ENCODE measurements at places on chromosomes 5 and 9.

GRCh38 chr5:136109453-136110135, 23.1 kb upstream of the SMAD5 start:
- DNase-seq = no peak

GRCh38 chr5:37494756-37495155, 115.6 kb downstream of the WDR70 start:
- DNase-seq = no peak

DNA sequence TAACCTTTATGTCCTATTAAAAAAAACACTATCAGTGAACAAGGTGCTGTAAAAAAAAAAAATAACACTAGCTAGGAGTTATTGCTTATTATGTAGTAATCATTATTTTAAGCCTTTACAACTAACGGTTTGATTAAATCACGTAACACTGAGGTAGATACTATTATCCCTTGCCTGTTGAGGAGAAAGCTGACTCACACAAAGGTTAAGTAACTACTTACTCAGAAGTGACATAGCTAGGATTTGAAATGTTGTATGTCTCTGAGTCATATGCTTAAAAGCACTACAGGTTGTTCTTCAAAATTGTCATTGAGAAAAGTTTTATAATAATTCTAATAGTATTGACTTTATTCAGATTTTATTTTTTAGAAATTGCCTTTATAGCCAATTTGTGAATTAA, 8.8 kb downstream of the TENT2 start:
- DNase-seq = no peak

- DNase-seq = no peak
Observed at GRCh38 chr5:344668-345067, 23.2 kb downstream of the AHRR start.

GRCh38 chr5:79573983-79574890, 38.0 kb upstream of the TENT2 start:
- no peak for DNase-seq

GRCh38 chr9:82810915-82811314, 252.0 kb downstream of the RASEF start:
- no peak for DNase-seq

GRCh38 chr5:6730407-6730806, 17.2 kb downstream of the TENT4A start:
- DNase-seq = no peak

GRCh38 chr5:90220554-90220953, 189.0 kb downstream of the CETN3 start:
- DNase-seq = no peak

GRCh38 chr9:72596451-72597180, 75.2 kb downstream of the TMC1 start:
- no peak for DNase-seq

DNA sequence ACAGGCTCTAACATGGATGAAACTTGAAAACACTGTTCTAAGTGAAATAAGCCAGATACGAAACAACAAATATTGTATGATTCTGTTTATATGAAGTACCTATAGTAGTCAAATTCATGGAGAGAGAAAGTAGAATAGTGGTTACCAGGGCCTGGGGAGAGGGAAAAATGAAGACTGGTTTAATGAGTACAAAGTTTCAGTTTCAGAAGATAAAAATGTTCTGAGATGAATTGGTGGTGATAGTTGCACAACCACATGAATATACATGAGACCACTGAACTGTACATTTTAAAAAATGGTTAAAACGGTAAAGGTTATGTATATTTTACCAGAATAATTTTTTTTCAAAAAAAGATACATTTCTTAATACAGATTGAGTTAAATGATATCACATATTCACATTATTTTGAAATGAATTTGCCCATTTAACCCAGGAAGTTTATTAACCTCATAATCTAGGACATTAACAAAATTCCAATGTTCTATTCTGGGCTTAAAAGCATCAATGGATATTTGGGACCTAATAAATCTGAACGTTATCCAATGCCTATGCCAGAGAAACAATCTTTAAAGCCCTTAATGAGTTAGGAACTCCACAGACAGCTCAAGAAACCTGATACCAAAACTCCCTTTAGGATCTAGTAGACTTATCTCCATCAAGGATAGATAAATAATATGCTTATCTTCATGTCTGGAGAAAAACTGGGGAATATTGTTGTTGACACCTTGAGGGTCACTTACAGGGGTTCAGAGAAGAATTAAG, 521.3 kb downstream of the EFNA5 start:
- no peak for DNase-seq

DNA sequence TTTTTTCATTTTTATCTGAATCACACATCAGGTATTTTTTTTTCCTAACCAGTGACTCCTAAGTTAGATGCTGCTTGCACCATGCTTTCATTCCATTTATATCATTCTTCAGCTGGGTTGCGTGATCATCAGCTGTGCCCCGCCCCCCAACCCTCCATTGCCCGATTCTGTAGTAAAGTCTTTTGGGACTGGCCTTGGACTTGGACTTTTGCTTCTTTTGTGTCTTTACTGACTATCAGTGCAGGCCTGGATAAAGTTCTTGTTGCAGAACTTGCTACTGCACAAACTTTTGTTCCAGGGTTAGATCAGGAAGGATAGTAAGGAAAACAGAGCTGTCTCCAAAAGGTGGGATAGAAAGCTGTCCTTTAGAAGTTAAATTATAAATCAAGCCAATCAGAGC, 38.5 kb downstream of the SLC22A5 start:
- DNase-seq = no peak

DNA sequence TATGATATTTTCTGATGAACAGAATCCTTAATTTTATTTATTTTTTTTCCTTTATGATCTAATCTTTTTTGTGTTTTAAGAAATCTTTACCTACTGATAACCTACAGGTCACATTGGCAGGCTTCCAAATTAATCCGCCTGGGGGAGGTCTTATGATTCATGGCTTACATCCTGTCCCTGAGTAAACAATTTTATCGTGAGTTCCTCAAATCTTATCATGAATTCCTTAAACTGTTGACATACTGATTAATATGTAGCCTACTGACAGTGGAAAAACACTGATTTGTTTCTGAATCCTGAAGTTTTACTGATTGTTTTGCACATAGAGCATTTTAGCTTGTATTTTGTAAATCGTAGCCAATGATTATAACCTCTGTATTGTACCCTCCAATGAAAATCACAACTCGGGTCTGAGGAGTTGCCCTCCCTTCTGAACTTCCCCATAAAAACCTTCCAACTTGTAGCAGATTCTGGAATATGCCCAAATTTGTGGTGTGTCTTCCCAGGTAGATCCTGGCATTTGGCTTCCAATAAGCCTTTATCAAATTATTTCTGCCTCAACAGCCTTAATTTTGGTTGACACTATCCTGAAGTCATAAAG, 105.6 kb downstream of the VCAN start:
- no peak for DNase-seq

DNA sequence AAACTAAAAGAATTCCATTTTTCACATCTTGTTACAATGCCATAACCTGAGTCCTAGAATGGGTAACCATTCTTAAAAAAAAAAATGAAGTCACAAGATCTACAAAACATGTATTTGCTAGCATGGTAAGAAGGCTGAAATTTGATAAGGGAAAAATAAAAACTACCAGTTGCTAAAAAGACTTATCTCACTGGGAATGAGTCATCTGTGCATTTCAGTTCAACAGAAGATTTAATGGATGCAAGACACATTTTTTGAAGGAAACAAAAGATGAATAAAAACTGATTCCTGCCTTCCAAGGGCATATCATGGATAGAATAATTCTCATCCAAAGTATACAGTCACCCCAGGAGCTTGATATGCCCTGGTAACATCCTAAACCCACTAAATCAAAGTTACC, 47.2 kb downstream of the SGTB start:
- DNase-seq = no peak

GRCh38 chr5:110062246-110062645, 372.5 kb downstream of the MAN2A1 start:
- no peak for DNase-seq

DNA sequence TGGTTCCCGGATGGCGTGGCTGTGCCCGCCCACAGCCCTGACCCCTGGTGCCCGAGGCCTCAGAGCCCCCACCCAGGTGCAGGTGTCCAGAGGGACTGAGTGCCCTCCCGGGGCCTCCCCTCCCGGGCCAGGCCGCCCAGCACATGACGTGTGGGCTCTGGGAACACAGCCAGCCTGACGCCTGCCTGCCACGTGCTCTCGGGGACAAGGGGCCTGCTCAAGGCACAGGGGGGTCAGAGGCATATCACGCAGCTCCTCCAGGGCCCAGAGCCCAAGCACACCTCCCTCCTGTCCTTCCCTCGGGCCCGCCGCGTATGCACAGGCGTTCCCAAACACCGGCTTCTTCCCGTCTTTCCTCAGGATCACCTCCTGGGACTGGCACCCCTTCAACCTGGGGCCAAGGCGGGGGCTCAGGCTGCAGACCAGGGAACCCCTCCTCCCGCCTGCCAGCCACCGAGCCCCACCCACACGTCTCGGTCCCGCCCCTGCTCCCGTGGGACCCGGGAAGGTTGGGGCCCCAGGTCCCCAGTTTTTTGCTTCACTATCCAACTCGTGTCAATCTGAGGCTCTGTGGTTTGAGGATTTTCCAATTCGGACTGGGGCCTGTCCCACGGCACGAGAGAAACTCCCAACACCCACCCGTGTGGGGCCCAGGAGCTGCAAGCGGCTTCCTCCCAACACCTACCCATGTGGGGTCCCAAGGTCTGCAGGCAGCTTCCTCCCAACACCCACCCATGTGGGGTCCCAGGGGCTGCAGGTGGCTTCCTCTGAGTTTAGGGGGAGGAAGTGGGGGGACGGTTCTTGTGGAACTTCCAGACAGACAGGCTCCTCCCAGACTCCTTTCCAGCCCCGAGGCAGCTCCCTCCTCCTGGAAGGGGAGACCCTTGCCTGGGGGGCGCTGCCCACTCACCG, 1.5 kb downstream of the LCN10 start:
- no peak for DNase-seq

- DNase-seq = no peak
Observed at GRCh38 chr9:127950513-127951289, 13.0 kb upstream of the DPM2 start.

GRCh38 chr5:112440031-112440430, 21.0 kb upstream of the EPB41L4A start:
- no peak for DNase-seq

DNA sequence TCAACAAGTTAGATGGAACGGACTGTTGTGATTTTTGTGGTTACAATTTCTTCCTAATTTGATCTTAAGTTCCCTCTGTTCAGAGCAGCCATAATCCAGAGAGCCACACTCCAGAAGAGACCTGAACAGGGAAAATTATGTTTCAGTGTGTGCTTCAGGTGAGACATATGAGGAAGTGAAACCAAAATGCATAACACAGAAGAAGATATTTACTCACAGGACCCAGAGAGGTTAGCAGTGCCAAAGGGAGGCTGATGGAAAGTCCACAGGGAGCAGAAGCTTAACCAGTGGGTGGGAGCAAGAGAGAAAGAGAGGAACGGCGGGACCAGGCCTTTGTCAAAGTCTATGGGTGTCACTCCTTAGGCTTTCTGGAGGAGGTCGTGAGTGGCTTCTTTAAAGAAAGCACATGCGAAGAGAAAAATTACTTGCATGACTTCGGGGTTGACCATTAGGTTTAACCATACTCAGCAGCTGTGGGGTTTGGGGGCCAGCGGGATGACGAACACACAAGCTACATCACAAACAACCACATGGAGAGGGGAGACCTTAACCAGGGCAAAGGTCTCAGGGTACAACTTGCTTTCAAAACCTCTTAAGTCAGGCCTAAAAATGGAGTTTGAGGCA, 141.4 kb downstream of the MED10 start:
- DNase-seq = no peak

- DNase-seq = no peak
Observed at GRCh38 chr5:55407059-55407684, 99.4 kb downstream of the MTREX start.

DNA sequence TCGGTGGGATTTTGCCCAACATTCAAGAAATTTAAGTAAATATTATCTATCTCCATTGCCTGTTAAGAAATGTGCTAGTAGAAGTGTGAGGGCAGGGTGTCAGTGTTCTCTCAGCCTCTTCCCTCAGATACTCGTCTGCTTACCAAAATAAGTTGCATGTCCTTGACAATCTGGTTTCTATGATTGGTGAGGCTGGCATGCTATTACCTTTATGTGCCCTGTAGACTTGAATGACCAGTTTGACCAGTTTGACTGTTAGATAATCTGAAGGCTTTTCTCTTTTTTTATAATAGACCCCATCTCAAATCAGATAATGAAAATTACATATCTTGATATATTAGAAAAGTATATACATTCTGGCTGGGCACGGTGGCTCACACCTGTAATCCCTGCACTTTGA, 348 bp downstream of the CATSPER3 start:
- no peak for DNase-seq

GRCh38 chr9:36128349-36128748, 8.2 kb upstream of the GLIPR2 start:
- no peak for DNase-seq

- no peak for DNase-seq
Observed at GRCh38 chr9:114155995-114156656, 789 bp downstream of the COL27A1 start.

GRCh38 chr9:105142406-105143135, 101.9 kb upstream of the SLC44A1 start:
- no peak for DNase-seq

DNA sequence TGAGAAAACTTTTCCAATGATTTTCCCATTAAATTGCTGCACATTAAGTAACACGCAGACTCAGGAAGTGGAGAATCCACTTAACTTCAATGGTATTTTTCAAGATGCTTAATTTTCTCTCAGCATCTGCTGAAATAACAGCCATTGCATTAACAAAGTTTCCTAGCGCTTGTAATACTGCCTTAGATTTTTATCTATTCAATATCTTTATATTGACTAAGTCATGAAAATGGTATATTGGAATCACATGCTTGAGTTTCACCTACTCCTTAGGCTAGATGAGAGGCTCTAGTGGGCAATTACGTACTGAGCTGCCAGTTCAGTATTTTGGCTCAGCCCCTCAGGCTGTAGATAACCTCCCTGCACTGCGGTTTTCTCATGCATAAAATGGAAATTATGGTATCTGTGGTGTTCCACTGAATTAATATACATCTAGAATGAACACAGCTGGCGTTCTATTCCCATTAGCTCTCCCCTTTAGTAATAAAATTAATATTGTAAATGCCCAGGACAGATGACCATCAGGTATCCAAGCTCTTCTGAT, 112.9 kb downstream of the MTX3 start:
- no peak for DNase-seq

- no peak for DNase-seq
Observed at GRCh38 chr9:20402273-20402875, 219.9 kb downstream of the MLLT3 start.

DNA sequence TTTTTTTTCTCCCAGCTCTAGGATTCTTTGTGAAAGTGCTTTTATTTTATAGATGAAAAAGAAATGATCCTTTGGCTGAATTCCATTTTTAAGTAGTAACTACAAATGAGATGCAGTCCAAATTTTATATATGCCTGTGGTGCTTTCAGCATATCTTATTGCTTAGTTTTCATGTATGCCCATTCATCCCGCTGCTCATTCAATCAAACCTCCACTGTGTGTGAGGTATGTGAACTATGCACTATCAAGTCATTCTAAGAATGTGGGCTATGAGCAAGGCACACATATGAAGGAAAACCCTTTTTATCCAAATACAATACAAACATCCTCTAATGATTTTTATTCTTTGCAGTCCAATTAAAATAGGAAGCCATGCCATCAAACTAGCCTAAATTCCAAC, 1069.1 kb upstream of the DMAC1 start:
- no peak for DNase-seq
